ENCODE measurements at places on chromosomes 7 and 10.

GRCh38 chr10:5809527-5810154 lies 3.6 kb downstream of the GDI2 start:
- H3K27ac ChIP-seq, result peak overlapping the region; percentile 97
- peak overlapping the region; percentile 95 for H3K4me3 ChIP-seq
- H3K27me3 ChIP-seq, result no peaks in the 10 kb centered on the region

GRCh38 chr7:102992938-102993717 lies 80.3 kb downstream of the LRRC17 start:
- no peaks in the 10 kb centered on the region for H3K4me1 ChIP-seq
- no peaks in the 10 kb centered on the region for H3K36me3 ChIP-seq
- no peak overlapping the region for H3K4me3 ChIP-seq
- DNase-seq, result no peak

- H3K36me3 ChIP-seq, result no peaks in the 10 kb centered on the region
- DNase-seq, result no peak
- no peak overlapping the region for H3K27ac ChIP-seq
- no peak overlapping the region for H3K4me3 ChIP-seq
- H3K4me1 ChIP-seq, result no peaks in the 10 kb centered on the region
Observed at GRCh38 chr7:141411133-141411532, 140.1 kb upstream of the AGK start.

DNA sequence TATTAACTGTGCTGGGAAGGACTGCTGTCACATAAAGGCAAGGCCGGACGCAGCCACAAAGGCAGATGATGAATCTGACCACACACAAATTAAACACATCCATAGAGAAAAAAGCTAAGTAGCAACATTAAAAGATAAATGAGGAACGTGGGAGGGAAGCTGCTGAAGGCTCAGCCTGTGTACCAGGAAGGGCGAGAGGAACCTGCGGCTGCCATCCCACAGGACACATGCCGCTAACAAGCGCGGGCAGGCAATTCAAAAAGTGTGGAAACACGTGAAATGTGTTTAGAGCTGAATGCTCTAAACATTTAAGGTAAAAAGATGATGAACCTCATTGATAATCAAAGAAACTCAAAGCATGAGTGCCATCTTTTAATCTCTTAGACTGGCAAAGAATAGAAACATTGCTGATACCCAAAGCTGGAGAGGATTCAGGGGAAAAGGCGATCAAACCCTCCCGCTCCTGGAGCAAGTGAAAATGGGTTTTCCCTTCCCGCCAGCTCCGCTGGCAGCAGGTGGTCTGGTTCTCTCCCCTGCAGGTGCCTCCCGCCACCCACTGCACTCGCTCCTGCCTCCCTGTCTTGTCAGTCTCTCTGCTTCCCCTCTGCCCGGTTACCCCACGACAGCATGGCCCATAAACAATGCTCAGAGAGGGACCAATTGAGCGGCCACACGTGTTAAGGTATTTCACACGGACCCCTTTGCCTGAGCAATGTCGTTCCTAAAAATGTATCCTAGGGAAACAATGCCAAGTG lies 4.2 kb downstream of the STK32C start:
- peaks cover 4% of the 10 kb centered on the region for H3K27me3 ChIP-seq
- no peak overlapping the region for H3K4me3 ChIP-seq
- H3K36me3 ChIP-seq, result no peaks in the 10 kb centered on the region
- no peak overlapping the region for H3K27ac ChIP-seq
- no peak for DNase-seq
- H3K4me1 ChIP-seq, result peaks cover 8% of the 10 kb centered on the region

DNA sequence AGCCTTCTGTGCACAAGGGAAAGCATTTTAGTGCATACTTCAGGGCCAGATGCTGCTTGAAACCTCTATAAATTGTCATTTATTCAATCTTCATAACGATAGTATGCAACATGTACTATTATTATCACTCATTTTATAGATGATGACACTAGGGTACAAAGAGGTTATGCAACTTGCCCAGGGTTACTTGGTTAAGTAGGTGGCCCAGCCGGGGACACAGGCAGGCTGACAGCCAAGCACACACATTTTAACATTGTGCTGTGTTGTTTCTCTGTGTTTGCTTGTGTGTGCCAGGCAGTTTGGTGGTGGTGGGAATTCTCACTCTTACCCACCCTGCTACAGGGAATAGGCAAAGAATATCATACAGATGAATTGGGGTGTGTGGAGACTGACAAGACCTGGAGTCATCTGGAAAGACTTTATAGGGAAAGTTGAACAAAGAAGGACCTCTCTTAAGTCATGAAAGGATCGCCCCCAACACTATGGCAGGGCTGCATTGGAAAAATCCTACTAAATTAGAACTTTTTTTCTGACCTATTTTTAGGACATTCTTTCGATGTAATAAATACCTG lies 98.9 kb downstream of the MKX start:
- H3K4me3 ChIP-seq, result no peak overlapping the region
- no peak overlapping the region for H3K27ac ChIP-seq
- no peaks in the 10 kb centered on the region for H3K27me3 ChIP-seq
- DNase-seq, result no peak
- no peaks in the 10 kb centered on the region for H3K36me3 ChIP-seq

- no peak overlapping the region for H3K27ac ChIP-seq
- H3K36me3 ChIP-seq, result no peaks in the 10 kb centered on the region
- no peak overlapping the region for H3K4me3 ChIP-seq
- H3K27me3 ChIP-seq, result no peaks in the 10 kb centered on the region
Observed at GRCh38 chr7:70923181-70923845, 208.6 kb upstream of the GALNT17 start.

GRCh38 chr10:59177031-59177797 lies 771 bp downstream of the PHYHIPL start:
- DNase-seq, result no peak
- peaks cover 2% of the 10 kb centered on the region for H3K27me3 ChIP-seq
- H3K27ac ChIP-seq, result no peak overlapping the region
- H3K4me1 ChIP-seq, result no peaks in the 10 kb centered on the region

GRCh38 chr10:129417870-129418269 lies 49.2 kb upstream of the MGMT start:
- DNase-seq, result no peak
- no peak overlapping the region for H3K27ac ChIP-seq
- H3K36me3 ChIP-seq, result no peaks in the 10 kb centered on the region
- no peaks in the 10 kb centered on the region for H3K4me1 ChIP-seq

DNA sequence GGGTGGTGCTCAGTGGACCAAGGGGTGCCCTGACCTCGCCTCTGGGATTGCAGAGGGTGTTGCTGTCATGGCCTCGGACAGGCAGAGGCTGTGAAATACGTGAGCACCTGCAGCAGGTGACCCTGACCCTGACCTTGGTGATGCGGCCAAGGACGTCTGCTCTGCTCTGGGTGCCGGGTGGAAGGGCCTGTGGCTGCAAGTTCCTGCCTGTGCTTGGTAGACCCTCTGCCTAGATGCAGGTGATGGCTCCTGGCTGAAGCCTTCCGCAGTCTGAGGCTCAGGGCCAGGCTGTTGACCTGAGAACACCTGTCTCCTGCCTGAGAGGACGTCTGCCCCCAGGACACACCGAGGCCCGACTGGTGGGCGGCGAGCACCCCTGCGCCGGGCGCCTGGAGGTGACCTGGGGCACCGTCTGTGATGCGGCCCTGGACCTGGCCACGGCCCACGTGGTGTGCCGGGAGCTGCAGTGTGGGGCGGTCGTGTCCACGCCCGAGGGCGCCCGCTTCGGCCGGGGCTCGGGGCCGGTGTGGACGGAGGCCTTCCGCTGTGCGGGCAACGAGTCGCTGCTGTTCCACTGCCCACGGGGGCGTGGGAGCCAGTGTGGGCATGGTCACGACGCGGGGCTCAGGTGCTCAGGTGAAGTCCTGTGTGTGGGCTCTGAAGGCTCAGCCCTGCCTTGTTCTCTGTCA lies 4.4 kb downstream of the SCART1 start:
- DNase-seq, result no peak
- no peaks in the 10 kb centered on the region for H3K27me3 ChIP-seq
- H3K27ac ChIP-seq, result no peak overlapping the region
- no peaks in the 10 kb centered on the region for H3K4me1 ChIP-seq
- H3K36me3 ChIP-seq, result no peaks in the 10 kb centered on the region
- H3K4me3 ChIP-seq, result no peak overlapping the region

DNA sequence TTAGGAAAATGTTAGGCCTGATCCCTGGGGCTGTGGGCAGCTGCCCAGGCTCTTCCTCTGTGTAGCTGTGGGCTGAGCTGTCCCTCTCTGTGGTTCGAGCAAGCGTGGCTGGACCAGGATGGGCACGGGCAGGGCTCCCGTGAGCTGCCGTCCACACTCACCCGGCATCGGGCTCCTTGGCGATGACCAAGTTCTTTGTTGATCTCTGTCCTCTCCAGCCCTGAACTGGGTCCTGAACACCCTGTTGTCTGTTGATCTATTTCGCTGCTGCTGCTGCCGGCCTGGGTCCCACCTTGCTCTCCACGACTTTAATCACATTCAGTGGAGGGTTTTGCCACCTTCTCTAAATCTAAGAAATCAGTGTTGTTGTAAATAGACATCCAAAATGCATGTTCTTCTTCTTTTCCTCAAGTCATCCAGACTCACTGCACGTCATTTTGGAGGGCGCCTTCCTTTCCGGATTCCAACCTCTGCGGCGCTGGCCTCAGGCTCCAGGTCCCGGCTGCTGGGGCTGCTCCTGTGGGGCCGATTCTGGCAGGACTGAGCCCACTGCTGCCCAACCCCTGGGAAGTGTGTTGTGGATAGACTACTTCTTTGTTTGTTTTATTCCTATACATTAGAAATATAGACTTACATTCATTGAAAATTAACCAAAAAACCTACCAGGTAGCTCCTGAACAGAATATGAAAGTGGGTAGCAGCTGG lies 100.6 kb downstream of the DYNC2I1 start:
- H3K36me3 ChIP-seq, result no peaks in the 10 kb centered on the region
- no peak overlapping the region for H3K27ac ChIP-seq
- DNase-seq, result no peak
- no peaks in the 10 kb centered on the region for H3K27me3 ChIP-seq
- H3K4me3 ChIP-seq, result no peak overlapping the region

GRCh38 chr10:83691791-83692596 lies 447.3 kb upstream of the GHITM start:
- no peak overlapping the region for H3K4me3 ChIP-seq
- no peak for DNase-seq
- no peaks in the 10 kb centered on the region for H3K36me3 ChIP-seq
- H3K27me3 ChIP-seq, result no peaks in the 10 kb centered on the region
- H3K27ac ChIP-seq, result no peak overlapping the region

DNA sequence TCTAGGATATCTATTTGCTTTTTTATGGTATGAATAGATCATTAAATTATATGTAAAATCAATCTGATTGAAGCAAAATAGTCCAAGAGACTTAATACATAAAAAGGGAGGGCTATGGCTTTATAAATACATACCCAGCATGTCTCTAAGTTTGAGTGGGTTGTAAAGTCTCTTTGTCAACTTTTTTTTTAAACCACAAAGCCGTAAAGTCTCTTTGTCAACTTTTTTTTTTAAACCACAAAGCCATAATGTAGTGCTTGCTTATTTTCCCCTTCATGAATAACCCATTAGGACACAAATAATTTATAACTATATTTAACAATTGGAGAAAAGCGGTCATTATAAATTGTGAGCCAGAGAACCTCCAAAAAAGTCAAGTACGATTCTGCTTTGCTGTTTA lies 5.7 kb downstream of the HECTD2 start:
- H3K27ac ChIP-seq, result no peak overlapping the region
- no peak overlapping the region for H3K4me3 ChIP-seq
- no peaks in the 10 kb centered on the region for H3K27me3 ChIP-seq

DNA sequence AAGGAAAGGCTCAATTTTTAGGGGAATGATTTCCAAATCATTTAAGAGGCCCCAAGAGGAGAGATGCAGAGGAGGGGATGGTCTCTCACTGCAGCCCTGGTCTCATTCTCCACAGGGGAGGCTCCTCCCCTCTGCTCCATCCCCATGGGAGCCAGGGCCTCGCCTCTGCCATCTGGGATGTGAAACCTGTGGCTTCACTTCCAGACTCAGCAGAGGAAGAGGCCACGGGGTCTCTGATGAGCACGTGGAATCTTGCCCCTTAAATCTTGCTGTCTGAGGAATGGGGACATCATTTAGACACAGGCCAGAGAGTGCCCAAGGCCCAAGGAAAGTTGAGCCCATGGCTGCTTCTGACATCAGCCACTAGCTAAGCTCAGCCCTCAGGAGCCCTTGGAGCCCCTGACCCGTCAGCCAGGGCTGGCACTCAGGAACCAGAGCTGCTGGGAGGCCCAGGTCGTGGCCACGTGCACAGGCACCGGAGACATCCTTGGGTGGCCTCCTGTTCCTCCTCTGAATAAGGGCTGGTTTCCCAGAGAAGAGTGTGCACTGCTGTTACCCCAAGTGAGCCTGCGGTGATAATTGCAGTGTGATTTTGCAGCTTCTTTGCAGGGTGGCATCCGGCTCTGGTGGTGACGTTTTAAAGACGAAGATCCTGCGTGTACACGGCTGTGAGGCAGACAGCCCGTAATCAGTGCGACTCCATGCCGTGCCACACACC lies 50.5 kb downstream of the VIPR2 start:
- no peak for DNase-seq
- H3K27ac ChIP-seq, result no peak overlapping the region
- H3K4me3 ChIP-seq, result no peak overlapping the region
- H3K27me3 ChIP-seq, result no peaks in the 10 kb centered on the region
- no peaks in the 10 kb centered on the region for H3K36me3 ChIP-seq

DNA sequence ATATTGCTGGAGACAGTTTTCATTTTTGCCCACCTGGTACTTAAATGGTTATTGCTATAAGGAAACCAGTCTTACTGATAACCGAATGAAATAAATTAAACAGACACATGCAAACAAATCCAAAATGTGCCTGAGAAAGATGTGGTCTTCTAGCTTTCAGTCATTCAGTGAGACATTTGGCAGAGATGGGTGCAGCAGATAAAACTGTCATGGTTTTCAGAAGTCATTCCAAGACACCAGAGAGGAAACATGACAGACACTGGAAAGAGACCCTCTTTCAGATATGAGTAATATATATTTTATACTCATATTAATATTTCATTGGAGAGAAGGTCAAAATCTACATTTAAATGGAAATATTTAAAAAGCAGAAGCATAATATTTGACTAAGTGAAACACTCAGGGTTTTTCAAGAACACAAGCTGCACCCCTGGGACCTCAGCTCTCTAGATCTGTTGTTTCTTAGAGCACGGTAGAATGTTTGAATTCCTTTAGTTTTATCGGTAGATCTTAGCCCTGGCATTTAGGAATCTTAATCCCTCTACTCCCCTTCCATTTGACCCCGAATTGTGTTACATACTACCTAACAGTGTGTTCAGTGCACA lies 246.1 kb downstream of the AUTS2 start:
- H3K4me1 ChIP-seq, result no peaks in the 10 kb centered on the region
- H3K27ac ChIP-seq, result no peak overlapping the region
- no peaks in the 10 kb centered on the region for H3K36me3 ChIP-seq
- H3K4me3 ChIP-seq, result no peak overlapping the region

DNA sequence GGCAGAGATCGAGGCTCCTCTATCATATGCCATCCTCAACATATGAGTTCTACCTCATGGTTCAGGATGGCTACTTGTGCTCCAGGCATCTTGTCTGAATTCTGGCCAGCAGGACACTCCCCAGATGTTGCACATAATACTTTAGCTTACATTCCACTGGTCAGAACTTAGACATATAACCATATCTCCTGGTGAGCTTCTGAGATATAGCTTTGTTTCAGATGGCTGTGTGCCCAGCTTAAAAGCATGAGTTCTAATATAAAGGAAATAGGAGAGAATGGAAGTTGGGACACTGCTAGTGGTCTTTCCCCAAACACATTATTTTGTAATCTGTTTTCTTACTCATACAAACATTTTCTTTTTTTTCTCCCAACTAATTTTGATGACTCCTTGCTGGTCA lies 50.8 kb upstream of the IFRD1 start:
- H3K36me3 ChIP-seq, result no peaks in the 10 kb centered on the region
- H3K4me3 ChIP-seq, result no peak overlapping the region
- peaks cover 9% of the 10 kb centered on the region for H3K4me1 ChIP-seq
- H3K27me3 ChIP-seq, result peaks cover 4% of the 10 kb centered on the region
- no peak for DNase-seq
